NCI-H2081 (cell line): ENCODE measurements at places on chromosomes 4 and X.

DNA sequence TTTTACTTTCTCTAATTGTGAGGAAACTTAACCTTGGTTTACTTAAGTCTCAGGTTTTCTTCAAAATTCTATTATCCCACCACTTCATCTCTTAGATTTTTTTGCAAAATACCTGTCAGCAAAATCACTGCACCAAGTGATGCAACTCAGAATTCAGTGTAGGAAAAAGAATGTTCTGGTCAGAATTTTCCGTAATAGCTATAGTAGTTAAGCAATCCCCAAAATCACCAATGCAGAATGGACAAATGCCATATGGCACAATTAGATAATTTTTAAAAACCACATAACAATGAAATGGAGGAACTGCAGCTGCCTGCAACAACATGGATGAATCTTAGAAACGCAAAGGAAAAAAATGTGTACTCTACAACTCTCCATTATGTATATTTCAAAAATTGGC is 373.1 kb downstream of the NAF1 start:
- no peak for DNase-seq

DNA sequence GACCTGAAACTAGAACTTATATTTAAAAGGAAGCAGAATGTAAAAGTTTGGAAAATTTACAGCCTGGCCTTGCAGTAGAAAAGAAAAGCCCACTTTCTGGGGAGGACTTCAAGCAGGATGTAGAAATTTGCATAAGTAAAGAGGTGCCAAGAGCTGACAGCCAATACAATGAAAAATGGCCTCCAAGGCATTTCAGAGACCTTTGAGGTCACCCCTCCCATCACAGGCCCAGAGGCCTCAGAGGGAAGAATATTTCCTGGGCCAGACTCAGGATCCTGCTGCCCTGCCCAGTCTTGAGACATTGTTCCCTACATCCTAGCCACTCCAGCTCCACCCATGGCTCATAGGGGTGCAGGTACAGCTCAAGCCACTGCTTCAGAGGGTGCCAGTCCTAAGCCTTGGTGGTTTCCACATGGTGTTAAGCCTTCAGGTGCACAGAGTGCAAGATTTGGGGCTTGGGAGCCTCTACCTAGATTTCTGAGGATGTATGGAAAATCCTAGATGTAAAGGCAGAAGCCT is 518.9 kb upstream of the INTU start:
- DNase-seq: no peak

- no peak for DNase-seq
Measured at GRCh38 chr4:117093571-117093970, 8.2 kb upstream of the TRAM1L1 start.

DNA sequence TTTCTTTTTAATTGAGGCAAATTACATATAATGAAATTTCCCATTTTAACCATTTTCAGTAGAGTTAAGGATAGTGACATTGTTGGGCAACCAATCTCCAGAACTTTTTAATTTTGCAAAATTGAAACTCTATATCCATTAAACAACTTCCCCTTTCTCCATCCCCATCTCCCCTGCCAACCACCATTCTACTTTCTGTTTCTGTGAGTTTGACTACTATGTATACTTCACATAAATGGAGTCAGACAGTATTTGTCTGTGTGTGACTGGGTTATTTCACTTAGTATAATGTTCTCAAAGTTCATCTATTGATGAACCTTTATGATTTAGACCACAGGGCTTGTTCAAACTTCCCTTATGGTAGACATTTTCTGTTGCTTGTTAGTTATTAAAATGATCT is 364.5 kb upstream of the MAD2L1 start:
- no peak for DNase-seq

DNA sequence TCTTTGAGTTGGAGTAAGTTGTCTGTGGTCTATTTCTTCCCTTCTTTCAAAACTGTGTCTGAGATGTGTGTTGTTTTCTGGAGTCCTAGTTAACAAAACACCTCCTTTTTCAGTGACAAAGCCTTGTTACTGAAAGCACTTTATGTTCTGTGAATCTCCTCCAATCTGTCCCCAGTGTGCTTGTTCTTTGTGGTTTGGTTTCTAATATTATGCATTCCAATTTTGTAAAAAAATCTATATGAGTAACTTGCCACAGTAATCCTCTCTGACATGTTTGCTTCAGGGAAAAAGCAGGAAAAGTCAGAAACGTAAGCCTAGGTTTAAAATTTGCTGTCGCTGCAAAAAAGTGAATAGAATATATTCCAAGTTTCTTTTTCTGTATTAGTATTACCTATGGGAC is 12.4 kb downstream of the PRRG1 start:
- no peak for DNase-seq

DNA sequence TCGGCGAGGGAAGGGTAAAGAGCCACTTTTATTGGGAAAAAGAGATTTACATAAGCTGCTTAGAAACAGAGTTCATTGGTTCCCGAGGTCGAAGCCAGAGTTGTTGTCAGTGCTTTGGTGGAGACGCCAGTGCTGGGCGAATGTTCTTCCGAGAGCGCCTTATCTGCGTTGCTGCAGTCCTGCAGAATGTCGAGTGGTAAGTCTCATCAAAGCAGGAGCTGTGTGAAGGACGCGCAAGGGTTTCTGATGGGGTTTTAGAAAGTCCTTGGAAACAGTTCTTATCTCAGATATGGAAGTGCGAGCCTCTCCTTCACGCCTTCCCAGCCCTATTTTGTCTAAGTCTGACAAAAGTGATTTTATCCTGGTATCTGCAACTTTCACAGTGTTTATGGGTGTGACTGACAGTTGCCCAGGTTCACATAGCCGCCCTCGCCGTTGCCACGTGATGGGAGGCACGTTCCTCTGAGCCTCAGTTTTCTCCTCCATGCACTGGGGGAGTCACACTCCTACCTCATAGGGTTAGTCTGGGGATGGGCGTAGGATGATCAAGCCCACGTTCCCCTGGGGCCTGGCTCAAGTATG is 47.3 kb upstream of the NSG1 start:
- DNase-seq: no peak
